ENCODE measurements at places on chromosomes 1 and 21.
A peak's percentile ranks its signal among the peaks of the same experiment; 100 is the strongest.

DNA sequence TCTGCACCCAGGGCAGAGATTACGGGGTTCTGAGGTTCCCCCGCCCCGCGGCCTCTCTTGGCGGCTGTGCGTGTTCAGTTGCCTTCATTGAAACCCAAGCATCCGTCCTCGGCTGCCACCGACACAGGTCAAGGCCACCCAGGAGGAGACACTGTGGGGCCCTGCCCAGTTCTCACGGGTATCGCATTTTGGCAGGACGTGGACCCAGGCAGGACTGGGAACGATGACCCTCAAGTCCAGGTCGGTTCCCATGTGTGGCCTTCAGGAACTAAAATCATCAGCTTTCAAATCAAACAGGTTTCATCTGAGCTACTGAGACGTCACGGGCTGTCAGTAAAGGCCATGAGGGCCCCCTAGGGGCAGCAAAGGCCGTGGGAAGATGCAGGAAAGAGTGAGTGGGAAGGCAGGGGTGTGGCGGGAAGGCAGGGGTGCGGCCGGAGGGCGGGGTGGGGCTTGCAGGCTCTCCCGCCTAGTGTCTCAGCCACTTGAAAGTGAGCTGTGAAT, 7.0 kb upstream of the C1orf174 start:
- no peak for DNase-seq

DNA sequence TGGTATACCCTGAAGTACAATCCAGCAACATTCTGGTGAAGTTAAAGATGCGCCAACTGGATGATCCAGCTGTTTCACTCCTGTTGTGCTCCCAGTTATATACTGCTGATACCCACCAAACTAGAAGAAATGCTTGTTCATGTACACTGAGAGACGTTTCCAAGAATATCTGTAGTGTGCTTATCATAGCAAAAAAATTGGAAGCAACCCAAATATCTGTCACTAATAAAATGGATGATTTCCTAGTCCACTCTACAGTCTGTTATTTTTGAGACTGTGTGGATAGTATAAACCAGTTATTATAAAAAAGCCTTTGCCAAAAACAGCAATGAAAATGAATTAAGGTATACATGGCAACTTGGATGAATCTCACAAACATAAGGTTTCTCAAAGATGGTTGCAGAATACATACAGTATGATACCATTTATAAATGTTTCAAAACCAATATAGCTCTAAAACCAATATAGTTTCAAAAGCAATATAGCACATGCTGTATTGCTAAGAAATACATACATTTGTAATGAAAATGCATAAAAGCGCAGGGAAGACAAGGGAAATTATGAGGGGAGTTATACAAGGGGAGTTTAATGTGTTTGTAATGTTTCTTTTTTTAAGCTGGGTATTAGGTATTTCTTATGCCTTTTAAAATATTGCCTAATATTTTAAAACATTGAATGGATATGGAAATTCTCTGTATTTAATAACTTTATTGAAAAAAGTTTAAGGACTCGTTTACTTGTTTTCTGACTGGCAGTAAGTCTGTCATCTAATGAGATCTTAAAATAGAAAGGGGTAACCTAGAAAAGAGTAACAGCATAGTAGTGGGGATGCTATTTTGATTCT, 36.5 kb downstream of the GPSM2 start:
- peak; percentile 19 for DNase-seq

- DNase-seq, result no peak
Measured at GRCh38 chr21:17371450-17371849, 141.4 kb upstream of the CXADR start.

DNA sequence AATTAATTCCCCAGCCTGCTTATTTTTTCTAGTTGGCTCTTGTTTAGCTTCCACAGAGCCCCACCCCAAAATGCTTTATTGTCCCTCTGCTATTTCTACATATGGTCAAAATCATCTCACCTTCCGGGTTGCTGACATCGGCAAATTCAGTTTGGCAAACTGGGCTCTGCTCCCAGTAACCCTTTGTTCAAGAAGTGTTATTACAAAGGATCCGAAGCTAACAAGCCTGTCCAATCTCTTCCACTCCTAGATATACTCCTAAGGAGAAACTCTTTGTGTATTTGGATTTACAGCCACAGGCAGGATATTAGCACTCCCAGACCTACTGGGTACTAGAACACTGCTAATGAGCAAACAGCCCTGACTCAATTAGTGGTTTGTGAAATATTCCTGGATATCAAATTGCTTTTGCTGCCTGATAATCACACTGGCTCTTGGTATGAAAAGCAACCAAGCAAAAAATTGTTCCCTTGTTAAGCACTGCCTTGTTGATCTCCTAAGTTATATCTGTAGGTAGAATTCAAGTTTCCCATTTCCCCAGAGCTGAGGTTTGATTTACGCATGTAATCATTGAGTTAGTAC, 4.0 kb downstream of the JUN start:
- peak; percentile 96 for DNase-seq

DNA sequence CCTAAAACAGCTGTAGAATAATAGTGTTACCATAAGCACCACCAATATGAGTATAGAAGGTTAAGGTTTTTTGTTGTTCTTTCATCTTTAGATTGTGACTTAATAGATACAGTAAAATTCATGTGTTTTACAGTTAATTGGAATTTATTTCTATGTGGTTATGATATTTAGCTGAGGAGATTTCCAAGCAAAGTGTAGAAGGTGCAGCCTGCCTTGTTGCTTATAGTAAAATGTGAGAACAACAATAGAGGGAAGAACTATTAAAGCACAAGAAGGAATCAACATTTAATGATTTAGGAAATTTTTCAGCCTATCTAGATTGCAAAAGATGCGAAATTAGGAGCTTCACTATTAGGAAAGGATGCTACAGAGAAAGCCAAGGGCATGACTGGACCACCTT, 47.9 kb downstream of the DESI2 start:
- no peak for DNase-seq

DNA sequence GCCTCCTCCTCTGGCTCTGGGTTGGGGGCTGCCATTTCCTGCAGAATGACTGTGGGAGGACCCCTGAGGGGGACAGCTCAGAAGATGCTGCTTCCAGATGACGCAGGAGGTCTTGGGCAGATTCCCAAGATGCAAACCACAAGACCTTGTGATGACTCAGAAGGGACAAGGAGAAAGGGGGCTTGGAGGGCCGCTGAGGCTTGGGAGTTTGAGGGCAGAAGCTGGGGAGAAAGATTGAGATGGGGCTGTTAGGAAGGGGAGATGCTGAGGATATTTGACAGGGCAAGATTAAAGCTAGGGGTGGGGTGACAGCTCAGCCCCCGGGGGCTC, 7.5 kb downstream of the PTPRU start:
- DNase-seq, result no peak

DNA sequence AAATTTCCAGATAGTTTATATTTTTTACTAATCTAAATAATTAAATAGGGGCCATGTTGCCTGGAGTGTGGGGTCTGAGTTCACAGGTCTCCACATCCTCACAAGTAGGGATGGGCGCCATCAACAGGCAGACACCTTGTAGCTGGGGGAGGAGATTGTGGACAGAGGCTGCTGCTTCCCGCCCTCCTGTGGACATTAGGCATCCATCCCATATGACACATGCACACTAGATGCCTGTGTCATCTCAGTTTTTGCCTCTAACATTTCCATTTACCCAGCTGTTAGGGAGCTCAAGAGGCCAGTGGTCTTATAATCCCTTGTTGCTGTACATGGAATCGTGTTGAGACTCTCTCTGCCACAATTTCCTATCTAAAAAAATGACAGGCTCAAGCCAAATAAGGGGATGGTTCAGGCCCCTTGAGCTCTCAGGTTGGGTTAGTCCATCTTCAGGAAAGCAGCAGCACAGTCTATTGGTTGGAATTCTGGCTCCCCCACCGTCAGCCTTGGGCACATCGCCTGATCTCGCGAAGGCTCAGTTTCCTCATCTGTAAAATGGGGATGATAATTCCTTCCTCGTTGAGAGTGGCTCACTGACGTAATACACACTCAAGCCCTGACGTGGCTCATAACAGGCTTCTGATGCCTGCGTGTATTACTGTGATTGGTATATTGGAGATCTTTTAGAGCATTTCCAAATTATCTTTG, 13.6 kb downstream of the LHX4 start:
- no peak for DNase-seq

- DNase-seq, result no peak
Measured at GRCh38 chr1:167489571-167490340, 28.6 kb downstream of the CD247 start.

GRCh38 chr1:205275133-205275532, 46.4 kb downstream of the NUAK2 start:
- DNase-seq, result peak; percentile 87

DNA sequence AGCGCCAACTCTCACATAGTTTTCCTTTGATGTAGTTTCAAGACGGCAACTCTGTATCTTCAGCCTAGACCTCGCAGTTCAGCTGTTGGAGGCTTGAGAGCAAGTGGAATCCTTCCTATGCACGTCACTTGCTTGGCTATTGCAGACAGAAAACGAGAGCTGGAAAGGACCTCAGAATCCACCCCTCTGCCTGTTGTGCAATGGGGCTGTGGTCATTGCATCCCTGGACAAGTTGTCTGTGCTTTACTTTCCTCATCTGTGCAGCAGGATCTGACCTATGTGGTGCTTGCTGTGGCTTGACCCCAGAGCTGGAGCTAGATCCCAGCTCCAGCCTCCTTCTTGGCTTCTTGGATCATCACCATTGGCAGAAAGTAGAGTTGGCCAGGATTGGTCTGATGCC, 50.0 kb upstream of the IGSF21 start:
- DNase-seq, result no peak

GRCh38 chr21:37686991-37687810, 229.1 kb downstream of the KCNJ6 start:
- DNase-seq, result no peak

DNA sequence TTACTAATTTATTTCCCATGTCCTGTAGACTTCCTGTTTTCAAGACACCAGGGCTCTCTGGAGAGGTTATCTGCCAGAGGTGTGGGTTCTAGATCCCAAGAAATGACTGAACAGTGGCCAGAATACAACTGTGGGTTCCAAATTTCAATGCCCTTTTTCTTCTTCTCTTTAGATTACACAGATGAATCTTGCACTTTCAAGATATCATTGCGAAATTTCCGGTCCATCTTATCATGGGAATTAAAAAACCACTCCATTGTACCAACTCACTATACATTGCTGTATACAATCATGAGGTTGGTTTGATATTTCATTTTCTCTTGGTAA, 15.0 kb downstream of the IFNAR2 start:
- no peak for DNase-seq

- DNase-seq, result no peak
Measured at GRCh38 chr1:99173282-99173681, 91.0 kb upstream of the PLPPR4 start.

- no peak for DNase-seq
Measured at GRCh38 chr1:12039164-12039525, 19.8 kb downstream of the MIIP start.

DNA sequence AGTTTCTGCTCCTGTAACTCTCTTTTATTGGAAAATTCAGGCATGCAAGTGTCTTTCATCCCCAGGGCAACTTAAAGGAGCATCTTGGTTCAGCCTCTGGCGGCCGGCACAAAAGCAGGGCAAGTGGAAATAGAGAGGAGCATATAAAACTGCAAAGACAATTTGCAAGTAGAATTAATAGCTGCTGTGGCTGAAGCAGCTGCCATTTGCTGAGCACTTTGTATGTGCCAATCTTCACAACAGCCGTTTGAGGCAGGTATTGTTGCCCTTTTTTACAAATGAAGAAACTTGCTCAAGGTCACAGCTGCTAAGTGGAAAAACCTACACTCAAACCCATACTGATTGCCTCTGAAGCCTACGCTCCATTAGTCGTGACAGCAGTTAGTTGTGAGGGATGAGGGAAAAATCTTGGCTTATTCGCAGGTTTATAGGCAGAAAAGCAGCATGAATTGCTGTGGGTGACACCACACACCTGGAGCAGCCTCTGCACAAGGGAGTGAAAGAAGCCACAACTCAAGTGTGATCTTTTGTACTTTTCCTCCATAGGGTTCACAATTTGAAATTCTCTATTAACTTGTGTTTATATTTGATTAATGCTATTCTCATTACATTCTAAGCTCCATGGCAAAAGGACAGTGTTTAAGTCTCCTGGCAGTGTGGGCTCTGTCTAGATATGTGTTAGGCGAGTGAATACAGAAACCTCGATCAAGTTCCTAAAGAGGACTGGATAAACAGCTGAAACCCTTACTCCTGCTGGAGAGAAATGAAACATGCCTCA, 99.0 kb upstream of the BEND5 start:
- DNase-seq, result no peak

- DNase-seq, result no peak
Measured at GRCh38 chr1:183702087-183702812, 49.1 kb upstream of the APOBEC4 start.

DNA sequence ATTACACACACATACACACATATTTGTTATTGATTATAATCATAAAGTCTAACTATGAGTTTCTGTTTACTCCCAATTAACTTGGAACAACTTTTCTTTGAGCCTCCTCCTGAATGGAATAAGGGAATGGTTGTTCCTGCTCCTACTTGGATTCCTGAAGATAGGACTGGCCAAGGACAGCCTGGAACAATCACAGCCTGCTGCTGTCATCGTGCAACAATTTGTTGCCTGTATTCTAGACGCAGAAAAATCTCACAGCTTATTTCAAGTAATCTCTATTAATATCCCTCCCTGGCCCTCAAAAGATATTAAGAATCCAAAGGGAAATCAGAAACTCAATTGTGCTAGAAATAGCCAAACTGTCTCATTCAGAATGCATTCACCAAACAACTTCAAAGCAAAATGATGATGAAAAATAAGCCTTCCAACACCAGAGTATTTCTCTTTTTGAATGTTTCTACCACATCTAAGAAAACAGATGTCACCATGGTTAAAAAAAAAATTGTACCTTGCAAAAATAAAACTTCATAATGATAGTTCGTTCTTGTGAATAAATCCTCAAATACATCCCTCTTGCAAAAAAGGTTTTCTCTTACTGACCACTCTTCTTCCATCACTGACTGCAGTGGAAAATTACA, 30.9 kb downstream of the RCAN1 start:
- no peak for DNase-seq

GRCh38 chr1:36322786-36323635, 434 bp downstream of the EVA1B start:
- DNase-seq, result no peak

- no peak for DNase-seq
Measured at GRCh38 chr1:58922302-58923089, 138.6 kb upstream of the JUN start.

GRCh38 chr1:212368073-212368484, 46.6 kb downstream of the PACC1 start:
- DNase-seq, result peak; percentile 16

DNA sequence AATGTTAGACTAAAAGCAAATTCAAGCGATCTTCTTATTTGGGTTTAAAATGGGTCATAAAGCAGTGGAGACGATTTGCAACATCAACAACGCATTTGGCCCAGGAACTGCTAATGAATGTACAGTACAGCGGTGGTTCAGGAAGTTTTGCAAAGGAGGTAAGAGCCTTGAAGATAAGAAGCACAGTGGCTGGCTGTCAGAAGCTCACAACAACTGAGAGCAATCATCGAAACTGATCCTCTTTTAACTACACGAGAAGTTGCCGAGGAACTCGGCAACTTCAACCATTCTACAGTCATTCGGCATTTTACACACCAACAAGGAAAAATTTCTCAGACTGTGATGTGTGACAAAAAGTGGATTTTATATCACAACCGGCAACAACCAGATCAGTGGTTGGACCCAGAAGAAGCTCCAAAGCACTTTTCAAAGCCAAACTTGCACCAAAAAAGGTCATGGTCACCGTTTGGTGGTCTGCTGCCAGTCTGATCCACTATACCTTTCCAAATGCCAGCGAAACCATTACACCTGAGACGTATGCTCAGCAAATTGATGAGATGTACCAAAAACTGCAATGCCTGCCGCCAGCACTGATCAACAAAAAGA, 47.9 kb downstream of the ASH1L start:
- no peak for DNase-seq
